Tibial nerve (tissue), 4 donors: ENCODE measurements at places on chromosomes 16 and 17. TPM values are rescaled to one million over a fixed set of nuclear protein-coding genes. Genes with fewer than 3 reads are reported as not detected.
A peak's percentile ranks its signal among the peaks of the same experiment; 100 is the strongest.

GRCh38 chr17:7041607-7042500 lies 2.0 kb downstream of the SLC16A11 start:
- DNase-seq = no peak

DNA sequence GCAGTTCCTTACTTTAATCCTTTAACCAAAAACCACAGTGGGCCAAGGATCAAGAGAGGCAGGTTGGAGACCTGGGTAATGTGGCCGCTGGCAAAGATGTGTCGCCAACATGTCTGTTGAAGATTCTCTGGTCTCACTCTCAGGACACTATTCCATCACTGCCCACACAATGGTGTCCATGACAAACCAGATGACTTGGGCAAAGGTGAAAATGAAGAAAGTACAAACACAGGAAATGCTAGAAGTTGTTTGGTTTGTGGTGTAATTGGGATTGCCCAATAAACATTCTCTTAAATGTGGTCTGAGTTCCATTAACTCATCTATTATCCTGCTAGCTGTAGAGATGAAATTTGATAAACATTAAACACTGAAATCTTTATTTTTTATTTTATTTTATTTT lies 43.3 kb downstream of the SALL1 start:
- no peak for DNase-seq

GRCh38 chr17:3888343-3889171 lies 4.3 kb downstream of the CAMKK1 start:
- peak; percentile 71 for DNase-seq

- DNase-seq = no peak
Measured at GRCh38 chr17:77861133-77861695, 97.3 kb upstream of the TNRC6C start.

Gene NR1D1
- 18.6 TPM for total RNA-seq

GRCh38 chr16:24972608-24973220 lies 42.5 kb downstream of the ARHGAP17 start:
- no peak for DNase-seq

DNA sequence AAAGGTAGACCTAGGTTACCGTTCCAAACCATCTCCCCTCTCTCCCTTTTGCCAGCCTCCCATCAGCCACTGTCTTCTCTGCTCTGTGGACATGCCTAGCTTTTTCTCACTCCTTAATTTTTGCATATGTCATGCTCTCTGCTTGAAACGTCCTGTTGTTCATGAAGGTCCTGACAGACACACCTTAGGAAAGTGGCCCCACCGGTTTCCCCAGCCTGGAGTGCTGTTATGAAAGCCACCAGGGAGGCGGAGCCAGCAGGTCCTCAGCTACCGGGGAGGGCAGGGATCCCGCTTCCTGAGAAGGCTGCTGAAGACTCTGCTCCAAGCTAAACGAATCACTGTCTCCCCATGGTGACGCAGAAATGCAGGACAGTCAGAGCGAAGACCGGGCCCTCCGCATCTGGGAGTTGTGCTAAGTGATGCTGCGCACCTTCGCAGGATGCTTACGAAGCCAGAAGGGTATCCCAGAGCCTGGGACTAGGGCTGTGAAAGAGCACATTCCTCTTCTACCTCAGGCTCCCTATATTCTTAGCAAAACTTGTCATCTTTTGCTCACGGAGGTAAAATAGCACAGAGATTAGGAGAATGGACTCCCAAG lies 2.3 kb upstream of the SLC16A11 start:
- DNase-seq = no peak

DNA sequence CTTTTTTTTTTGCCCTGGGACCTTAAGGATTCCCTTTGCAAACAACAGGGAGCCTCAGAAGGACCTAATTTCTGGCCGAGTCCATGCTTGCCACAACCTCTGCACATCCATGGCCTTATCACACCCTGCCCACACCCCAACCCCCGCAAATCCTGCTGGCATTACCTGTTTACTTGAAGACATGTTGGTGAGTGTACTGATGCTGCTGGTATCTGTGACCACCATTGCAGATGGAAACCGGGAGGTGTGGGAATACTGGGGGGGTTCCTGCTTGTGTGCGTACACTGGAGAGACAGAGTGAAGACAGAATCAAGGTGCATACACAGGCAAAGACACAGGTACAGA lies 46.0 kb downstream of the HNF1B start:
- no peak for DNase-seq

- DNase-seq = no peak
Measured at GRCh38 chr17:1147664-1148063, 32.1 kb downstream of the ABR start.

DNA sequence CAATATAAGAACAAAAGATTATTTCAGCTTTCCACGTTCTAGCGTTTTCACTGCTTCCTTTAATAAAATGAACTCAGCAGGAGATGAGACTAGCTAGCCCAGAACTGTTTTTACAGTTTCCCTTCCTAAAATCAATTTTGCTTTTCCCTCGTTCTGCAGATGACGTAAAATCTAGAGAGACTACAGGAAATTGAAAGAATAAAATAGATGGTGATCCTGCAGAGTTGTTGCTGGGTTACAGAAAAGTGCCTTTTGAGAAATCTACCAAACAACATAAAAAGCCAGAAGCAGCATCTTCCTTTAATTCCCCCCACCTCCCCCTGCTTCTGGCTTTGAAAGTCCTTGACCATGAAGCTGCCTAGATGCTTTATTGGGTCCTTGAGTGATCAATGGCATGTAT lies 96.8 kb upstream of the CLEC3A start:
- DNase-seq = no peak

Gene SLC43A2
- 16.7 TPM for total RNA-seq

GRCh38 chr16:55001931-55002330 lies 71.3 kb downstream of the IRX5 start:
- DNase-seq = no peak
